Esophagus squamous epithelium (tissue), 5 donors: ENCODE measurements at places on chromosomes 7 and 10. TPM values are rescaled to one million over a fixed set of nuclear protein-coding genes. Genes with fewer than 3 reads are reported as not detected.
A peak's percentile ranks its signal among the peaks of the same experiment; 100 is the strongest.

- no peaks in the 10 kb centered on the region for H3K36me3 ChIP-seq
- DNase-seq, result no peak
- no peaks in the 10 kb centered on the region for H3K27me3 ChIP-seq
- H3K4me1 ChIP-seq, result no peaks in the 10 kb centered on the region
These were observed 50.9 kb downstream of the ICA1 start for GRCh38 chr7:8210845-8211724.

DNA sequence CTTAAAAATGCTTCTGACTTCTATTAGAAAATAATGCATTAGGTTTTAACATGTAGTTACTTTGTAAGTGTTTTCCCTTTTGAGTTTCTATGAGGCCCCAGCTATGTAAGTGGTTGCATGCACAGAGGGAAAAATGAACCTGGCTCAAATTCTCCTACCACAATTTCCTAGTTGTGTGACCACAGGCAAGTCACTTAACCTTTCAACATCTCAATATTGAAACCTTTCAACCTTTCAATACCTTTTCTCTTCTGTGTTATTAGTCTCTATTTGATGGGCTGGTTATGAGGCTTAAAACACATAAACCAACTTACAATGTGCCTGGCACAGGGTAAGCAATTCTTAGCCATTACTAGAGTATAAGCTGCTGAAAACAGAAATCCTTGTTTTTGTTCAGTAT is 203.0 kb downstream of the KCND2 start:
- H3K27ac ChIP-seq, result no peak overlapping the region
- no peak overlapping the region for H3K4me3 ChIP-seq
- H3K27me3 ChIP-seq, result no peaks in the 10 kb centered on the region
- H3K4me1 ChIP-seq, result no peaks in the 10 kb centered on the region
- H3K36me3 ChIP-seq, result no peaks in the 10 kb centered on the region

Gene CYP3A7
- total RNA-seq, result not detected

Gene PTN
- 87.4 TPM for total RNA-seq

DNA sequence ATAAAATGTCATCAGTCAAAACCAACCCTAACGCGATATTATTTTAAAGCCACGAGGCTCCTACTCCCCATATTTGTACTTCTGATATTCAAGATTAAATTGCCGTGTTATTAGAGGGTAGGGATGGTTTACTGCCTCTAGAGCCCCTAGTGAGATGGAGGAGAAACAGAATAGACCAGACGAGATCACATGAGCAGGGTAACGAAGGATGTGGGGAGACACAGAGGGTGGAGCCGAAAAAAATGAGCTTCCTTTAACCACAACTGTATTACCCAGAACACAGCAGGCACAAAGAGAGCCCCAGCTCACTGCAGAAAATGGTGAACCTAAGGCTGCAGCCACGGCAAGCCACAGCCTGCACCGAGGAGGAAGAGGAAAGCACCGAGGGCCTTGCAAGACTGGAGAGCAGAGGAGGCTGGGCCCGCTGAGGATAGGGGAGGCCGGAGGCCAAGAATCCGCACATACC is 14.3 kb downstream of the ZC3HAV1 start:
- no peak overlapping the region for H3K4me3 ChIP-seq
- H3K27ac ChIP-seq, result no peak overlapping the region
- peaks cover 15% of the 10 kb centered on the region for H3K4me1 ChIP-seq
- peak; percentile 9 for DNase-seq
- H3K27me3 ChIP-seq, result no peaks in the 10 kb centered on the region

Gene LRRTM3
- not detected for total RNA-seq

Gene SLC39A12
- total RNA-seq, result not detected

Gene PRSS1
- total RNA-seq, result not detected

DNA sequence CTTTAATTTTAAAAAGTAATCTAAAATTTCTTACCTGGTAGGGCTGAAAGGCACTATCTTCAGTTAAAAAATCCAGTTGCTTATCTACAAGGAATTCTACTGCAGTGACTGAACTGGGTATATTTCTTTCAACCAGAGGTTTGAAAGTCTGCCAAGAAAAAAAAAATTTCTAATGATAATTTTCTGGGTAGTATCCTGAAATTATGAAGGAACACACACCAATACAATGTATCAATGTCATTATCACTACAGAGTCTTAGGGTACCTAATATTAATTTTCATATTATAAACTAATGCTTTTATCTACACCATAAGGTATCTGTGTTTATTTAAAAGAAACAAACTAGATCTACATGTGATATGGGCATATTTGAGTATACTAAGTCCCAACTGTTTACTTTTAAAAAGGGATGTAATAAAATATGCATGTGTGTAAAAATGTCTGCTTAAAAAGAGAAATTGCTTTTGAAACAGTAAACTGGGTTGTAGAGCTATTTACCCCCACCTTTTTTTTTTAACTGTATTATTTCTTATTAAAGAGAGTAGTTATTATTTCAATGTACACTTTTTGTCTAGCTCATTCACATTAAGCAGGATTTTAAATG is 131.6 kb downstream of the NRBF2 start:
- H3K36me3 ChIP-seq, result no peaks in the 10 kb centered on the region
- no peak for DNase-seq
- H3K27ac ChIP-seq, result peak overlapping the region; percentile 81
- peaks cover 3% of the 10 kb centered on the region for H3K4me1 ChIP-seq
- H3K27me3 ChIP-seq, result no peaks in the 10 kb centered on the region

Gene CYP51A1
- total RNA-seq, result 79.0 TPM

- H3K4me1 ChIP-seq, result no peaks in the 10 kb centered on the region
- H3K27ac ChIP-seq, result no peak overlapping the region
- H3K27me3 ChIP-seq, result no peaks in the 10 kb centered on the region
- DNase-seq, result no peak
- no peak overlapping the region for H3K4me3 ChIP-seq
- H3K36me3 ChIP-seq, result no peaks in the 10 kb centered on the region
These were observed 361.0 kb downstream of the ETV1 start for GRCh38 chr7:13628239-13629001.

- DNase-seq, result no peak
- H3K36me3 ChIP-seq, result no peaks in the 10 kb centered on the region
- peaks cover 9% of the 10 kb centered on the region for H3K4me1 ChIP-seq
- H3K27ac ChIP-seq, result no peak overlapping the region
- no peak overlapping the region for H3K4me3 ChIP-seq
These were observed 191.0 kb downstream of the TNS3 start for GRCh38 chr7:47390914-47391313.

GRCh38 chr7:106521541-106521940 is 139.4 kb downstream of the CCDC71L start:
- H3K27me3 ChIP-seq, result peaks cover 8% of the 10 kb centered on the region
- no peak for DNase-seq
- H3K4me3 ChIP-seq, result no peak overlapping the region
- no peaks in the 10 kb centered on the region for H3K4me1 ChIP-seq

- no peaks in the 10 kb centered on the region for H3K36me3 ChIP-seq
- H3K4me3 ChIP-seq, result no peak overlapping the region
- no peaks in the 10 kb centered on the region for H3K27me3 ChIP-seq
- H3K4me1 ChIP-seq, result no peaks in the 10 kb centered on the region
These were observed 82.8 kb upstream of the TRIM24 start for GRCh38 chr7:138377306-138377705.

GRCh38 chr7:114787556-114787955 is 134.3 kb upstream of the MDFIC start:
- H3K36me3 ChIP-seq, result no peaks in the 10 kb centered on the region
- H3K4me1 ChIP-seq, result no peaks in the 10 kb centered on the region

Gene CALML3
- 196 TPM for total RNA-seq

DNA sequence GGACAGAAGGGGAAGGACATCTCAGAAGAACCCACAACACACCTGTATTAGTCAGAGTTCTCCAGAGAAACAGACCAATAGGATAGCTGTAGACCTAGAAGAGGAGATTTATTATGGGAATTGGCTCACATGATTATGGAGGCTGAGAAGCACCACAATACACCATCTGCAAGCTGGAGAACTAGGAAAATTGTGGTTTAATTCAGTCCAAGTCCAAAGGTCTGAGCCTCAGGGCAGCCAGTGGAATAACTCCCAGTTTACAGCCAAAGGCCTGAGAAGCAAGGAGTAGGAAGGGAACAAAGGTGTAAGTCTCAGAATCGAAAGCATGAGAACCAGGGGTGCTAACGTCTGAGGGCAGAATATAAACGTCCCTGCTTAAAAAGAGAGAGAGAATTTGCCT is 99.6 kb upstream of the AUTS2 start:
- H3K4me1 ChIP-seq, result no peaks in the 10 kb centered on the region
- H3K27ac ChIP-seq, result no peak overlapping the region
- no peak overlapping the region for H3K4me3 ChIP-seq
- H3K27me3 ChIP-seq, result no peaks in the 10 kb centered on the region
- no peaks in the 10 kb centered on the region for H3K36me3 ChIP-seq
- no peak for DNase-seq

Gene PRSS58
- total RNA-seq, result not detected

- DNase-seq, result no peak
- H3K4me3 ChIP-seq, result no peak overlapping the region
- no peaks in the 10 kb centered on the region for H3K27me3 ChIP-seq
- H3K4me1 ChIP-seq, result no peaks in the 10 kb centered on the region
- H3K27ac ChIP-seq, result no peak overlapping the region
These were observed 46.0 kb downstream of the HELLS start for GRCh38 chr10:94591461-94592205.

- H3K36me3 ChIP-seq, result no peaks in the 10 kb centered on the region
- no peak for DNase-seq
- H3K27ac ChIP-seq, result peak overlapping the region; percentile 96
- no peaks in the 10 kb centered on the region for H3K27me3 ChIP-seq
- H3K4me1 ChIP-seq, result no peaks in the 10 kb centered on the region
- peak overlapping the region; percentile 79 for H3K4me3 ChIP-seq
These were observed 35.7 kb upstream of the EBLN1 start for GRCh38 chr10:22253580-22253882.

Gene ZNF503
- total RNA-seq, result 14.3 TPM

- no peaks in the 10 kb centered on the region for H3K27me3 ChIP-seq
- no peaks in the 10 kb centered on the region for H3K36me3 ChIP-seq
- DNase-seq, result no peak
- H3K4me3 ChIP-seq, result no peak overlapping the region
- no peaks in the 10 kb centered on the region for H3K4me1 ChIP-seq
These were observed 27.0 kb upstream of the JAZF1 start for GRCh38 chr7:28207486-28208158.

DNA sequence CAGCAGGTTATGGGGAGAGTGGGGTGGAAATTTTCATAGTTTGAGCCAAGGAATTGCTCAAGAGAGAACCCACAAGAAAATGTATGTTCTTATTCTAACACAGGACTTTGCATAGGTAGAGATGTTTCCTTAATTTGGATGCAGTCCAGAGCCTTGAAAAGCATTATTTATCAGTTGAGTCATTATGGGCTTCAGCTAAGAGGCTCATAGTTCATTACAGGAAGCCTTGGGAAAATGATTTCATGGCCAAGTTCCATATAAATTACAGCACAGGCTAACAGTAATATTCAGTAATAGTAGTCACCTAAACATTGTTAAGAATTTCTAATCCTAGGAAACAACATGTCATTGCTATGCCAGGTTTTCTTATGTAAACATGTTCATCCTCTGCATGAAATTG is 131.1 kb upstream of the PTPRZ1 start:
- no peaks in the 10 kb centered on the region for H3K4me1 ChIP-seq
- no peaks in the 10 kb centered on the region for H3K36me3 ChIP-seq
- no peak for DNase-seq
- H3K27me3 ChIP-seq, result no peaks in the 10 kb centered on the region
- H3K27ac ChIP-seq, result peak overlapping the region; percentile 9
- H3K4me3 ChIP-seq, result no peak overlapping the region

Gene TAS2R41
- total RNA-seq, result 0.70 TPM

GRCh38 chr7:37323966-37324365 is 124.7 kb downstream of the ELMO1 start:
- no peaks in the 10 kb centered on the region for H3K27me3 ChIP-seq
- no peak overlapping the region for H3K4me3 ChIP-seq

DNA sequence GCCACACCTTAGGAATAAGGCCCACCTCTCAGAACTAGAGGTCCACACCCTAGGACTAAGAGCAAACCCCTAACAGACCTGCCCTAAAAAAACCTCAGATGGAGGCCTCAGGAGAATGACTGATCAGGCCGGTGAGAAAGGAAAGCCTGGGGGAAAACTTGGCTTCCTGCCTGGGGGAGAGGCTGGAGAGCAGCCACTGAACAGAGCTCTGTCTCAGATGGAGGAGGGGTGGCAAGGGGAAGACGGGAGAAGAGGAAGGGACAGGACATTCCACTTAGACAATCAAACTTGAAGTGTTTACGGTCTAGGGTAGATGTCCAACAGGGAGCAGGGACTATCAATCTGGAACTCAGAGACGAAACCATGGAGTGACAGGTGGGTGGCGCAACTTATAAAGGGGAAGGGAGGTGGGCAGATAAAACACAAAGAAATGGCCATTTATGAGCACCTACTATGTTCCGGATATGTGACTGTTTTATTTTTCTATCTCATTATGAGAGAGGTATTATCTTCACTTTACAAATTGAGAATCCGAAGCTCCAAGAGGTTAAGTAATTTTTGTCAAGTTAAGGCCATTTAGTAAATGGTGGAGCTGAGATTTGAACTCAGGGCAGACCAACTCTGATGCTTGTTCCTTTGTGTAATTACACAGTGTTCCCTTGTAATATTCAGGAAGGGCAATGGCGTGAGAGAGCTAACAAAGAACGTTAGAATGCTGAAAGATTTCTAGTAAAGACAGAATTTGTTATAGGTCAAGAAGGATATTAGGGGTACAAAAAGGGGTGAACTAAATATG is 82.6 kb downstream of the DNMBP start:
- H3K27ac ChIP-seq, result peak overlapping the region; percentile 37
- H3K27me3 ChIP-seq, result no peaks in the 10 kb centered on the region
- no peak for DNase-seq
- H3K36me3 ChIP-seq, result no peaks in the 10 kb centered on the region
